ENCODE measurements at places on chromosomes 6 and 20.

DNA sequence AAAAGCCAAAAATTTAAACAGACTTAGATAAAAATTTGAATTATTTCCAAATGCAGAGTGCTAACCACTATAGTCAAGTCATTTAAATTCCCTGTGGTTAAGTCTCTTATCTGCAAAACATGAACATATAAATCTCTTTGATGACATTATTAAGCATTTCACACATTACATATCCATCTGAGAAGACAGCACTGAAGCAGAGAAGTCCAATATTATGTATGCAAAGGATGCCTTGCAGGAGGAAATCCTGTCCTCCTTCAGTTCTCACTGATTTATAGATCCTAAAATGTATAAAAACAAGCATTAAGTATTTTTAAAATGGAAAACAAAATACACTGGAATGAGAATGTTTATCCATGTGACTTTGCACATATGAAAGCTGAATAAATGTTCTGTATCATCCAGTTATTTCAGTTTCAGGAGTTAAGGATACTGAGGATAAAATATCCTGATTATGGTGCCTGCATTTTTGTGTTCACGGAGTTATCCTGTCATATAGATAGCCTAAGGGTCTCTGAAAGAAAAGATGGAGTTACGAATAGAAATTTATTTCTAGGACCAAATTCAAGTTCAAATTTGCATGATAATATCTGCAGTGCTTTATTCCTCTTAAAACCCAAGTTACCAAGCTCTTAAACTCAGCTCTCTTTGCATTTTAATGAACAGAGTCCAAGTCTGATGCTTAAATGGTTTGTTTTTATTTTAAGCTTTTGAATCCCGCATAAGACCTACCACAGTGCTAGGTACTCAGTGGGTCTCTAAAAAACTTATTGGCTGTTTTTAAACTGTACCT lies 145.4 kb downstream of the PRKN start:
- DNase-seq: no peak

DNA sequence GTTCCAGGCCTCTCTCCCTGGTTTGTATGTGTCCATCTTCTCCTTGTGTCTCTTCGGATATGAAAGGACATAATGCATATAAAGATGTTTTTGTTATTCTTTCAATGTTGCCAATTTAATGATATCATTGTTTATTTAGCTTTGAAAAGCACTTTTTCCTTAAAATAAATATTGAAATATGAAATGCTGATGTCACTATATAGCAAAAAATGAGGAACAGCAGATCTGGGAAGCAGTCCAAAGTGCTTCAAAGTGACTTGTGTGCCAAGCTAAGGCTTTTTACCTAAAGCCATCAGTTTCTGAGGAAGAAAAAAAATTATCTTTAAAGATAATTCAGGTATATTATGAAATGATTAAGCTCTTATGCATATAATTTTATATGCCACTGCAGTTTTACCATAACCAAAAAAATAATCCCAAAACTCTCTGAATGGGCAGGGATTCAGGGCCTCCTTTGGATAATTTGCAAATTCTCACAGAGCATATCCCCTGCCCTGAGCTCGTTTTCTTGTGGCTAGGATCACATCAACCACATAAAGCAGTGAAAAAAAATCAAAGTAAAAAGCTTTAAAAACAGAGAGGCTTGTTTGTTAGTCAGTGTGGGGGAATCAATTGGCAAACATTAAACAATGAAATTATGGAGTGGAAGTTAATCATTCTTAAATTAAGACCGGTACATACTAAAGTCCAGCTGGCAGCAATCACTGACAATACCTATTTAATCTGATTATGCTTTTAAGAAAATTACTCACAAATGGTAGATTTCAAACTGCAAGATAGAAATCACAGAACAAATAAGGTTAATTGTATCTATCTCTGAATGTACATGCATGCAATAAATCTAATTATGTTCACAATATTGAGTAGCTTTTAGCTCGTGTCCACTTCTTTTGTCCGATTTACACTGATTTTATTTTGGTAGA lies 1027.9 kb upstream of the ADGRB3 start:
- DNase-seq: no peak

GRCh38 chr20:51542033-51542570 lies 417 bp downstream of the NFATC2 start:
- DNase-seq: peak; percentile 54

DNA sequence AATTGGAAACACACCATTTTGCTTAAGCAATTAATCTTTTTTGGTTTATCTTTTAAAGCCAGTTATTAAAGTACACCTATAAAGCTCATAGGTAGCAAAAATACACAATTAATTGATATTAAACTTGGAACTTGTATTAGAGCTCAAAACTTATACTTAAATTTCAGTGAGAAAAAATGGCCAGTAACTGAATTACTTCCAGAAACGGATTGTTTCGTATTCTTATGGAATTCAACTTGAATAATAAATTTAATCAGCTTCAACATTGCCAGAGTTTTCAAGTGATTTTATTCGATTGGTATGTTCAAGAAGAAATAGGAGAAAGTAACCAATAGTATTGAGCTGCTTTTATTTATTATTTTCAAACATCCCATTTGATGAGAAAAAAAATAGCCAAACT lies 112.7 kb upstream of the PDE10A start:
- no peak for DNase-seq

DNA sequence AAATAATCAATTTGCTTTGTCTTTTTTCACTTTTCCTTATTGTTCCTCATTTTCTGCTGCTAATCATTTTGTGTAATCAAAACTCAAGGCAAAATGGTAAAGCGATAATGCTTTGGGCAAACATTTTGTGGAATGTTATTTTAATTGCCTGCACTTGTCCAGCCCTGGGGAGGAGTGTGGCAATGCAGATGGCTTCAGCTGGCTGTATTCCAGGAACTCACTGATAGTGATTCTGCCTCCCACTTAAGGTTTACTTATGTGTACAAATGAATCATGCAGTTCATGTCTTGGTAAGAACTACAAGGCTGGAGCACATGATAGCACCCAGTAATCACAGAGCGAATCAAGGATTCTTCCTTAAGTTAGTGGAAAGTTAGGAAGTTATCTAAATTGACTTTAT lies 107.8 kb downstream of the COL19A1 start:
- no peak for DNase-seq

GRCh38 chr6:24780206-24780605 lies 5.5 kb downstream of the GMNN start:
- no peak for DNase-seq
